Naive B cell (primary cell): ENCODE measurements at places on chromosomes 5 and 9.

- no peak for DNase-seq
Observed at GRCh38 chr9:109556786-109557185, 58.7 kb upstream of the PTPN3 start.

- no peak for DNase-seq
Observed at GRCh38 chr9:92610470-92611420, 59.2 kb downstream of the IPPK start.

DNA sequence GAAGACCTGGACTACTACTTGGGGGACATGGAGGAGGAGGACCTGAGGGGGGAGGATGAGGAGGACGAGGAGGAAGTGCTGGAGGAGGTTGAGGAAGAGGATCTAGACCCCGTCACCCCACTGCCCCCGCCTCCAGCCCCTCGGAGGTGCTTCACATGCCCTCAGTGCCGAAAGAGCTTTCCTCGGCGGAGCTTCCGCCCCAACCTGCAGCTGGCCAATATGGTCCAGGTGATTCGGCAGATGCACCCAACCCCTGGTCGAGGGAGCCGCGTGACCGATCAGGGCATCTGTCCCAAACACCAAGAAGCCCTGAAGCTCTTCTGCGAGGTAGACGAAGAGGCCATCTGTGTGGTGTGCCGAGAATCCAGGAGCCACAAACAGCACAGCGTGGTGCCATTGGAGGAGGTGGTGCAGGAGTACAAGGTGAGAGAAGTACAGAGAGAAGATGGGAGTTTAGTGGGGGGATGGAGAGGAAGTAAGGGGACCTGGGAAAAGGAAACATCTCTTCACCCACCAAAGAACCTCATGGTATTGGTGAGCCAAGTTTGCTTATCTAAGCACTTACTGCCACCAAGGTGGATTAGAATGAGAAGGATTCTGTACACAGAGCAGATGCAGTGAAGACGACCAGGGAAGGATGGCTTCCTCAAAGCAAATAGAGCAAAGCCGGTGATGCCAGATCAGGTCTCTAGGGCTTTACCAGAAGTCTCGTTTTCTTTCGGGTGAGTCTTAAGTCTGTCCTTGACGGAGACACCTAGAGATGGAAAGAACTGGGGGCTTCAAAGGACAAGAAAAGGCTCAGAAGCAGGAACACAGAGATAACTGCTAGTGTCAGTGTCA, 1.5 kb downstream of the TRIM41 start:
- peak; percentile 52 for DNase-seq

- no peak for DNase-seq
Observed at GRCh38 chr9:134367791-134368490, 41.7 kb downstream of the RXRA start.

- no peak for DNase-seq
Observed at GRCh38 chr5:4275232-4275631, 679.6 kb downstream of the IRX1 start.

GRCh38 chr5:168820874-168821273, 241.7 kb upstream of the PANK3 start:
- DNase-seq = no peak

DNA sequence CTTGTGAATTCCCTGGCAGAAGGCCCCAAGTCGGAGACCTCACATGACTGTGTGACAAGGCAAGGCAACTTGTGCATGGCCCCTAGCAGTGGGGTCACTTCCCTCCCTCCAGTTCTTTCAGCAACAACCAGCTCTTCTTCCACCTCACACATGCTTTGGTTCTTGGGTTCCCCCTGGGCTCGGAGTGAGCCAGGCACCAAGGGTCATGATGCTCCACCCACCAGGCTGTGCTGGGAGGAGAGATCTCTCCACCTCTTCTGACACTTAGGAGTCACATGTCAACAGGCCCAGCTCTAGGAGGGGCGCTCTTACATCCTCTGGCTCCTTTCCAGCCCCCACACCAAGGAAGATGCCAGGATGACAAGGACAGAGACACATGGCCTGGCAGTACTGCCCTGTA, 56.7 kb downstream of the CDH6 start:
- DNase-seq = no peak

DNA sequence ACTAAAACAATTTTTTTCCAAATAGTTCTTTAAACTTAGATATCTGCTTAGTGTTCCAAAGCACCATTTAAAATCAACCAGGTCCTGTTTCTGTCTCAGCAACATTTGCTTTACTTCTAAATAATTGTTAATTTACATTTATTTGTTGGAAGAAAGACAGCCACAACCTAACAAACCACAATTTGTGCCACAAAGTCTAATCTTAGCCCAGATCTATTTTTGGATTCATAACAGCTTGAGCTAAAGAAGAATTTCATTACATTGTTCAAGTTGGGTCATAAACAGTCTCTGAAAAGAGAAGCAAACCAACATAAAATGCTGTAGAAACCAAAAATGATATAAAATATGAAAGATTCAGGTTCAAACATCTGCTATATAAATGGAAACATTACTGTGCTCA, 24.4 kb downstream of the MLLT3 start:
- no peak for DNase-seq

DNA sequence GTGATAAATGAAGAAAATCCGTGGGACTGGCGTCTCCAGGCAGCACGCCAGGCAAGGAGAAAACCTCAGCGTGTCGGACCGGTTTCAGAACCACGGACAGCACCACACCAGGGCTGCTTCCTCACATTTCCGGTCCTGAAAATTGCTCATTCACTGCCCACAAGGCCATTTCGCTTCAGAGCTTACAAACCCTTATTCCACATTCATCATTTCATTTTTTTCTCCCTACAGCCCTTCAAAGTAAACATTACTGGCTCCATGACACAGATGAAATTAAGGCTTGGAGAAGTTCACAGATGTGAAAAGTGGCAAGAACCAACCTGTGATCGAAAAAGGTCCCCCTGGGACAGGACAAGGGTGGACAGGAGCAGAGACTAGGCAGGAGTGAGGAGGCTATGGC, 1.5 kb upstream of the GPRIN1 start:
- no peak for DNase-seq

GRCh38 chr9:88011005-88011766, 36.9 kb upstream of the CDK20 start:
- no peak for DNase-seq

DNA sequence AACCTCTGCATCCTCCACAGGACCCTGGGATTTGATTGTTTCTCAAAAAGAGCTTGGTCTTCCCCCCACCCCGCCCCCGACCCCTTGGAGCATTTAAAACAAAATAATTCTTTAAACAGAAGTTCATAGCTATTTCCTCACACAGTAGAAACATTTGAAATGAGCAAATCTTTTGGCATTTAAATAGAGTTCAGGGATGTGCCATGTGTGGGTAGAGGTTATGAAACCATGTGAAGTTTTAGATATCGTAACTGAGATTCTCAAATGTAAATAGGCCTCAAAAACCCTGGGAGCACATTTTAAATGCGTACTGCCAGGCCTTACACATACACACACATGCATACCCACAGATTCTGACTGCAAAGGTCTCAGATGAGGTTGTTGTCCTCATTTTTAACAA, 66.5 kb downstream of the EPB41L4B start:
- DNase-seq = no peak

DNA sequence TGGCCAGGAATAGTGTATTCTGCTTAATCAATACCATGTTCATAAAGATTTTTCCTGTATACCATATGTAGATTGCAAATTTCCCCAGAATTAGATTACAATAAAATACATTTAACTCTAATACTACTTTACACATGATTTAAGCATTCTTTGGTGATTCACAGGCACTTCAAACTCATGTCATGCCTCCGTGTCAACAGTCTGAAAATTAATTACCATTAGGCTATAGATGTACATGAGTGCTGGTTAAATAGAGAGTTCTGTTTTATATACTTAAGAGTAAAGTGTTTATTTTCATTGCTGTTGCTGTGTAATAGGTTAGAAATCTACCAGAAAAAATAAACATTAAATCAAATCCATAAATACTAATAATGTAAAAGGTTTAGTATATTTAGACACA, 159.8 kb downstream of the ZSWIM6 start:
- DNase-seq = no peak

DNA sequence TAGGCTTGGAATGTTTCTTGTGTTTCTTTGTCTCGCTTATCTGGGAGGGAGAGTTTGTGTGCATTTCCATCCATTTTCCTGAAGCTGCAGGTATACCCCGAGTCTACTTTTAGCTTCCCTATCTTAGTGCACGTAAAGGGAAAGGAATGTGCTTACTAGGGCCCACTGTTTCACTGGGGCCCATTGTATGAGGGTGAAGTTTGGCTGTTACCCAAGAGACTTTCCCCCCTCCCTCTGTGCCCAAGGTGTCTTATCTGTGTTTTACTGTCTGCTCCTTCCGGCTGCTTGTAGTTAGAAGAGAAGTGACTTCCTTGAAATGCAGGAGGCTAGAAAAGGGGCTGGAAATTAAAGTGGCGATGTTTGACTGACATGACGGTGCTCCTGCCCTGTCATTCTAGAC, 12.1 kb upstream of the BTNL3 start:
- DNase-seq = no peak

DNA sequence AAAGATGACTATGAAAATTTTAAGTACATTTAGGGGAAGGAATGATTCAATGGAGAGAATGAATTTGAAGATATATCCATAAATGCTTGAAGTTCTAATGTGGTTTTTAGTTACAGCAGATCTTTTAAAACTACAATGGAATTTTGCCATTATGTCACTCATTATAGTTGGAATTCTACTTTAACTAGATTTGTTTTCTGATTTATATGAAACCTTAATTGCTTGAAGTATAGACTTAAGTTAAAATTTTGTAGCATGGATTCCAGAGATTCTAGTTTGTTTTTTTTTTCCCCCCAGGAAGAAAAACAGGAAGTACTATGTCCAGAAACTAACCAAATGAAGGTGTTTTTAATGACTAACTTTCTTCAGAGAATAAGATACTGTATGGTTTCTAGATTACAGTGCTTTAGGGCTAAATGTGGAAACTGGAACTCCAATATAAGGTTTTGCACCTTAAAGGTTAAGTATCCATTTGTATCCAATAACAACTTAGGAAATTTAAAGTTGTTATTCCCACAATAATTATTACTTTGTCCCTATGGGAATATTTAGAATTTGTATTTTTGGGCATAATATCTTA, 70.3 kb downstream of the ZSWIM6 start:
- no peak for DNase-seq

DNA sequence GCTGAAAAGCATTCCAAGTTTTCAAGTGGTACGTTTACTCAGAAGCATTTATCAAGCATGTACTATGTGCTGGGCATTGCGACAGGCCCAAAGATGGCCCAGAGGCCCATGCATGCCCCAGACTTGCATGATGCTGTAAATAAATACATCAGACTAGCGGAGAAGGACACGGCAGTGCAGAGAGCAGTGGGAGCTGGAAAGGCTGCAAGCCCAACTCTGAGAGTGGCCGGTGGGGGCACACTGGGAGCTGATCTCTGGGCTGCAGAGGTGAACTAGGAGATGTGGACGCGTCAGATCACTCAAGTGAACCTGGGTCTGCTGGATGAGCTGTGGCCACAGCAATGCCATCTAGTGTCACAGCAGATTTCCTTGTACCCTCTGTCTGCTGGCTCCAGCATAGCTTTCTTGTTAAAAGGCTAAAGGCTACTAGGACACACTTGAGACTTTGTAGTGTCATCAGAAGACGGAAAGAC, 246.9 kb downstream of the FANCC start:
- no peak for DNase-seq

DNA sequence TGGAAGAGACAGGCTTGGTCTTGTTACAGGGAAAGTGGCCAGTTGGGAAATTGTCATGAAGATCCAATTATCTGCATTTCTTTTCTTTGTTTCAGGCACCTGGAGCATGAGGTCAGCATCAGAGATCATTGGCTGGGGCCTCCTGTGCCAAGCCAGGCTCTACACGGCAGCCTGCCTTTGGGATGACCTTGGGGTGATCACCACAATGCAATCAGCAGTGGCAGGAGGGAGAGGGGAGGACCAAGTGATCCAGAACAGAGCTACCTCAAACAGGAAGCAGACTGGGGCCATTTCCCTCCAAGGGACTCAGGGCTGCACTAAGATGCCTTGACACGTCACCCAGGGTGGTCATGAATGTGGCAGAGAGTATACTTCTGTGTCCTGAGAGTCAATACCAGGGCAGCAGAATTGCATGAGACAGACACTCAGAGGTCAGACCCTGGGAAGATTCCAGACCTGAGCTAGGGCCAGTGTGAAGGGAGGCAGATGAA, 8.9 kb downstream of the SMIM23 start:
- no peak for DNase-seq

GRCh38 chr9:106085479-106085878, 391.1 kb downstream of the TMEM38B start:
- no peak for DNase-seq

- no peak for DNase-seq
Observed at GRCh38 chr5:169657127-169657526, 20.1 kb downstream of the DOCK2 start.

DNA sequence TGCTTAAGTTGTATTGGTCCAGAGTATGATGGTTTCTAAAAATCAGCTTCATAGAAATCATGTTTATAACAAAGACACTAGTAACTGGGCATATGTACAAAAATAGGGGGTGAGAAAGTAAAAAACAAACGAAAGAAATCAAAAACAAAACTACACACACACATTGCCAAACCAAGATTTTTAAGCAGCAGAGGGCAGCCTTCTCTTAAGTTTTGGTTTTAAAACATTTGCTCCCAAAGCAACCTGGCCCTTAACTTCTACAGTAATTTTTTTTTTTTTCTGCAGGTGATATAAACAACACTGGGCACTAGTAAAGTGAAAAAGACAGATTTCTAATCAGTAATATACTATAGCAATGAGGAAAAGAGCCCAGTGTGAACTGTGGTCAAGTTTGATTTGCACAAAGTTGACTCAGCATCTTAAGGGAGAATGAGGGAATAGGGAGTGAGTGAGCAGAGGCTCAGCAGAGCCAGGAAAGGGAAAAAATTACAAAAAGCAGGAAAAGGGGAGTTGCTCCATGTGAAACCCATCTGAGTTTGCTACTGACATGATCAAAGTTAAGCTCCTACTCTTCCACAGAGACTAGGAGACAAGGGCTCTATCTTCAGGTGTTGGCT, 13.4 kb upstream of the GAPT start:
- DNase-seq = no peak

GRCh38 chr9:132575811-132576210, 6.6 kb upstream of the BARHL1 start:
- DNase-seq = no peak
